ENCODE measurements at places on chromosomes 4 and X.

DNA sequence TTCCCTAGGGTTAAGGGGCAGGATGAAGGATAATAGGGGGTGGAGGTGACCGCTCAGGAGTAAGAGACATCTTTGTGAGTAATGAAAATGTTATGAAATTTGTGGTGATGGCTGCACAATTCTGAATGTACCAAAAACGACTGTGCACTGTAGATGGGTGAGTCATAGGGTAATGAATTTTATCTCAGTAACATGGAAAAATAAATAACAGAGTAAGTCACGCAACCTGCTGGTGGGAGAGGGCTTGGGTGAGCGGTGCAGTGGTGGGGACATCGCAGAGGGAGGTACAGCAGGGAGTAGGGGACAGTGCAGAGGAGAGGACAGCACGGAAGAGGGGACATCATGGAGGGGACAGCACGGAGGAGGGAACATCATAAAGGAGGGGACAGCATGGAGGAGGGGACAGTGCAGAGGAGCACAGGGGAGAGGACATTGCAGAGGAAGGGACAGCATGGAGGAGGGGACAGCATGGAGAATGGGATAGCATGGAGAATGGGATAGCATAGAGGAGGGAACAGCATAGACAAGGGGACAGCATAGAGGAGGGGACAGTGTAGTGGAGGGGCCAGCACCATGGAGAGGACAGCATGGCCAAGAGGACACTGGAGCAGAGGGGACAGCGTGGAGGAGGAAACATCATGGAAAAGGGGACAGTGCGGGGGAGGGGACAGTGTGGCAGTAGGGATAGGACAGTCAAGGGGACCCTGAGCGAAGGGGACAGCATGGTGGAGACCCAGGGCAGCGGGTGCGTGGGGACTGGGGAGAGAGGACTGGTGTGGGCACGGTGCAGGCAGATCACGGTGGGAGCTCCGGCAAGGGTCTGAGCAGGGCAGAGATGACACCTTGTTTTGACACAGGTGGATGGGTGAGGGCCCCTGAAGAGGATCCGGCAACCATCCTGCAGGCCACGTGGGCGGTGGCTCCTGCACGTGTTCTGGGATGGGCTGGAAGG lies 68.5 kb upstream of the MXD4 start:
- no peak for DNase-seq

DNA sequence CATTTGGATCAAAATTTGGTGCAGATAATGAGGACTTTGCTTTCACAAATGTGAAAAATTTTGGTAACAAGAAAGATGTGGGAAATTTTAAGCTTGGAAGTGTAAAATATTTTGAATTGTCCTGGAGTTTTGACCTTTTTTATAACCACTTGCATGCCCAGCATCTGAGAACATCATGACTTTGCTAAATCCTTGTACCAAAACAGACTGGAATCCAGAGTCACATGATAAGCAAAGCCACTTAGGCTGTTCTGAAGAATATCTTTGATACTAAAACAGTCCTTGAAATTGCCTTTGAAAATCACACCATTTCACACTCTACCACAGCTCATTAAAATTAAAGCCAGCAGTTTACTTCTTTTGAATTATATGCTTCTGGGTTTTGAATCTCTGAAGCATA lies 2.5 kb upstream of the PPM1K start:
- peak; percentile 22 for DNase-seq

- no peak for DNase-seq
Measured at GRCh38 chr4:190014771-190015537, 12.1 kb downstream of the FRG2 start.

- no peak for DNase-seq
Measured at GRCh38 chr4:42678512-42678911, 21.6 kb upstream of the ATP8A1 start.

DNA sequence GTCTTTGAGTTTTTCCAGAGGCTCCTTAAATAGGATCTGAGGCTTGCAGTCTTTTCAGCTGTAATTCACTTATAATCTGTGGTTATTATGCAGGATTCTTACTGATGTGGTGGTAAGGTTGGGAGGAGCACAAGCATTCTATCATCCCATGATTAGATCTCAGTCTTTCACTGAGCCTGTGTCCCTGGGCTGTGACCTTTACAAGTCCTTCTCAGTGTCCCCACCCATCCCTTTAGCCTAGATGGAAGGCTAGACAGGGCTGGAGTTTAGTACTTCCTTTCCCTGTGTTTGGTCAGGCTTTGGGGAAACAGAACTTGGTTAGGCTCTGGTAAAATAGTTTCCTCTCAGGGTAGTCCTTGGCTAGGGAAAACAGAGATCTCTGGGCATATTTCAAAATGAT lies 17.1 kb upstream of the NKAP start:
- no peak for DNase-seq

DNA sequence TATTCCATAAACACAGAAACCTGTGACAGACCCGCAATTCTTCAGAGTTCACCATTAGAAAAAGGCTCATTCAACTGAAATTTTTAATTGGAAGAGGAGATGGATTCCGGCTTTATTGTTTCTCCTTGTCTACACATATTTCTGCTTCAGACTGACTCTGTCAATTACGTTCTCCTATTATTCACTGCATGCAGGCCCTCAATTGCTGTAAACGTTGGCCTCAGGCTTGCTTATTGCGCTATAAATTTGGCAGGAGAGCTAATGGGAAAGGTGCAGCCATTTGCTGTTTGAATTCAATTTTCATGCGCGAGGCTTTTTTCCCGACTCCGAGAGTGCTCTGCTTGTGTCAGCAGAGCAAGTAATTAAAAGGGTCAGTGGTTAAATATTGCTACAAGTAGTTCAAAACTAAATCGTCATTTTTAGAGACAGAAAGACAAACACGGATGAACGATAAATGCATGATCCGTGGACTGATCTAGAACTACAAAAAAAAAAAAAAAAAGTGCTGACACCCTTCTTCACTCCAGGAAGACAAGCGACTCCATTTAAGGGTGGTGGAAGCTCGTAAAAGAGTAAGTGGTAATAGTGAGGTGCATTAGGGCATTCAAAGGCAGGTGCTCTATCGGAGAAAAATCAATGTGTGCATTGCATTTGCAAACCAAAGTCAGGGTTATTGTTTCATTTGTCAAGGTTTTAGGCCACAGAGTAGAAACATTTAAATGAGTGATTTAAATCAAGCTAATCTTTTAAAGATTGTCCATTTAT lies 841.6 kb upstream of the FRG1 start:
- DNase-seq: no peak

GRCh38 chr4:48906206-48907173 lies at the start of gene OCIAD2:
Gene OCIAD2, minus strand, starts transcription at chr4:48906774. Its CDS starts 2,225 bp downstream, at chr4:48904549.
- peak; percentile 47 for DNase-seq

DNA sequence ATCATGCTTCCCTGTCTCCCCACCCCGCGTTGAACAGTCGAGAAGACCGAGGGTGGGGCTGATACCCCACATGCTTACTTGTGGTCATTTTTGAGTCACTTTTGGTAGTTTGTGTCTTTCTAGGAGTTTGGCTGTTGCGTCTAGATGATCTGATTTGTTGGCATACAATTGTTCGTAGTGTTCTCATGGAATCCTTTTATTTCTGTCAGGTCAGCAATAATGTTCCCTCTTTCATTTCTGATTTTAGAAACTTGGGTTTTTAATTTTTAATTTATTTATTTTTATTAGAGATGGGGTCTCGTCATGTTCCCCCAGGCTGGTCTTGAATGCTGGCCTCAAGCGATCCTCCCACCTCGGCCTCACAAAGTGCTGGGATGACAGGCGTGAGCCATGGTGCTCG lies 30.9 kb downstream of the SH3TC1 start:
- no peak for DNase-seq

All from hematopoietic multipotent progenitor cell treated with erythropoietin and hydrocortisone succinate and interleukin-3 and kit ligand, for 15 days (in vitro differentiated cells).